ENCODE measurements at places on chromosomes 6 and 20. TPM values are rescaled to one million over a fixed set of nuclear protein-coding genes. Genes with fewer than 3 reads are reported as not detected.

PLTP gene
- total RNA-seq: 27.0 TPM

OOEP gene
- not detected for total RNA-seq

IRF4 gene
- total RNA-seq: 0.63 TPM

OPN5 gene
- under 0.01 TPM for total RNA-seq

SMPDL3A gene
- total RNA-seq: 57.7 TPM

KIF13A gene
- total RNA-seq: 56.8 TPM

ALDH8A1 gene
- total RNA-seq: 0.09 TPM

NQO2 gene
- 23.6 TPM for total RNA-seq

HLA-DOA gene
- total RNA-seq: under 0.01 TPM

ERVFRD-1 gene
- total RNA-seq: not detected

CRISP2 gene
- total RNA-seq: not detected

HLA-DMB gene
- 0.09 TPM for total RNA-seq

PRICKLE4 gene
- total RNA-seq: not detected

OTOR gene
- total RNA-seq: not detected

LCA5 gene
- total RNA-seq: 5.7 TPM

ADGB gene
- total RNA-seq: not detected

CSE1L gene
- total RNA-seq: 41.0 TPM

TRDN gene
- total RNA-seq: not detected

PTCHD4 gene
- total RNA-seq: 2.3 TPM

SEL1L2 gene
- total RNA-seq: not detected

GPX5 gene
- total RNA-seq: not detected

FOXA2 gene
- total RNA-seq: 0.09 TPM

SNAP91 gene
- total RNA-seq: not detected

PGM3 gene
- 91.1 TPM for total RNA-seq

DNAAF9 gene
- total RNA-seq: 10.0 TPM

CLDN20 gene
- not detected for total RNA-seq

SCUBE3 gene
- 2.8 TPM for total RNA-seq

ZBP1 gene
- not detected for total RNA-seq

CCN5 gene
- 8.8 TPM for total RNA-seq

CSNK2B gene
- total RNA-seq: 83.9 TPM

CFAP206 gene
- total RNA-seq: 0.34 TPM

PTK7 gene
- total RNA-seq: 151 TPM

SLC35D3 gene
- total RNA-seq: not detected

CFB gene
- 56.8 TPM for total RNA-seq

CAGE1 gene
- total RNA-seq: under 0.01 TPM

COL11A2 gene
- 0.16 TPM for total RNA-seq

TFAP2D gene
- not detected for total RNA-seq
